ENCODE measurements at places on chromosomes 2 and 18. TPM values are rescaled to one million over a fixed set of nuclear protein-coding genes. Genes with fewer than 3 reads are reported as not detected.

- DNase-seq, result peak; percentile 49
These were observed 2.7 kb downstream of the USP40 start for GRCh38 chr2:233563663-233564430.

CLHC1 gene
- total RNA-seq, result 7.3 TPM

DNA sequence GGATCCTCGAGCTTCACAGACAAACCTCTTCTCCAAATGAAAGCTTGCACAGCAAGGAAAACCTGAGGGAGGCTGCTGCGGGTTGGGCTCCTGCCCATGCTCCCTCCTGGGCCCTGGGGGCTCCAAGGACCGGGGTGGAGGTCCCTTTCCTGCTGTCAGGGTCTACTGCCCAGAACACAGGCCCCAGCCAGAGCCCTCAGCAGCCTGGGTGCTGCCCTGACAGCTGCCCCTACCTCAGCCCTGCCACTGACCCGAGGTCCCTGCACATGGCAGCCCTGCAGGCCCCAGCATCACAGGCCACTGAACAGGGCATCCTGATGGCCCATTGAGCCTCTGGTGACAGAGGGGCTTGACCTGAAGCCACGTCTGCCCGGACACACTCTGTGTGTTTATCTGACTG is 41.0 kb downstream of the CROCC2 start:
- DNase-seq, result no peak

THSD7B gene
- total RNA-seq, result not detected

- DNase-seq, result no peak
These were observed 44.0 kb downstream of the HK2 start for GRCh38 chr2:74877781-74878433.

RTP5 gene
- 0.07 TPM for total RNA-seq

GRCh38 chr2:206832873-206833272 is 67.5 kb downstream of the FASTKD2 start:
- DNase-seq, result no peak

GRCh38 chr2:122368576-122369243 is 613.3 kb downstream of the TSN start:
- DNase-seq, result no peak

DNA sequence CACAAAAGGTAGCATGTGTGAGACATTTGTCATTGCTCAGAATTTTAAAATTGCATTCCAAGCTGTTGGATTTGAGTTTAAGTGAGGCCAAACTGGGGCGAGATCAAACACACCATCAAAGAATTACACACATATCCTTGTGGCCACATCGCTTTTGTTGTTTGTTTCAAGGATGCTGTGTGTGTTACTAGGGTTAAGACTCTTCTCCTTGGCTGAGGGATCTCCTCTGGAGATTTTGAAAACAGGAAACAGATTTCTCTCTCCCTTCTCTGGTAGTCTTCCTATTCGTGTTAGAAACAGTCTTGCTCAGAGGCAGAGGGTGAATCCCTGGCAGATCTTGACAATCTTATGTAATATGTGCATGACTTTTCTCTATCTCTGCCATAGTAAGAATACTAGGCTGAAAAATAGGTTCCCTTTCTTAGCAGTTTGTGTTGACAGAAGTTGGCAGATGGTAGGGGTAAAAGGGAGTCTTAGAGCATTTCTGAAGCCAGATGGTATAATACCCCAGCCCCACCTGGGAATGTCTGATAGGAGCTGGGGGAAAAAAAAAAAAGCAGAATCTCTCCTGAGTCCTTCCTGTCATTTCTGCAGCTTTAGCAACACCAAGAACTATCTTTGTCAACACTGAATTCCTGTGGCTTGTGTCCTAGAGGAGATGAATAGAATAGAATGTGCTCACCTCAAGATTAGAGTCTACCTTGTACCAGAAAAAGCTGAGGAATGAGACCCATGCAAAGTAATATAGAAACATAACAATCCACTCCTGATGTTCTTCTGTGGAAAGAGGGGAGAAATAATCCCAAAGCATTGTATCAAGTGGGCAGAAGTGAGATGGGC is 101.8 kb downstream of the XRCC5 start:
- peak; percentile 47 for DNase-seq
